ENCODE measurements at places on chromosomes 7 and 10.

DNA sequence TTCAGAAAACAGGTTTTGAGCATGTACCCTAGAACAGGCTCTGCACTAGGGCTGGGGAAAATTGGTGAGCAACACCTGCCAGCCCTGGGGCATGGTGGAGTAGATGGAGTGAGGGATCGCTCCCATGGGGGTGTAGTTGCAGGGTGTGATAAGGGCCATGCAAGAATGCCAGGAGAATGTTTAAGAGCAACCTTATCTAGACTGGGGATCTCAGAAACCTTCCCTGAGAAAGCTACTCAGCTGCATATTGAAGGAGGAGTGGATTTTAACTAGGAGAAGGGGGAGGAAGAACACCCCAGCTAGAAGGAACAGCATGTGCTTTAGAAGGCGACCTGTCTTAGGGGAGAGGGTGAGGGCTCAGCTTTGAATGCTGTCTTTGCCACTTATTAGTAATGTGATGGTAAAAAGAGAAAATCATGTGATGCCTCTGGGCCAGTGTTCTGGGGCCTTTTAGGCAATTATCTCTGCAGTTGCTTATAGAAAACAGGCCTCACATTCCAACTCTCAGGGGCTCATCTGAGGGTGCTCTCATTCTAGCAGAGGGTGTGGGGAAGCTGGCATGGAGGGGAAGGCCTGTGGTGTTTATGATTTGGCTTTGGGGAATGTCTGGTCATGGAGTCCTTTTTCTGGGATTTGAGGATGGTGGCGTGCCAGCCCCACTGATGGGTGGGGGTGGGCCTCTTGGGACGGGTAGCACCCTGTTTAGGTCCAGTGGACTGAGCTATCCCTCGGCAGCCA lies 225.4 kb downstream of the BMPER start:
- no peak for DNase-seq

DNA sequence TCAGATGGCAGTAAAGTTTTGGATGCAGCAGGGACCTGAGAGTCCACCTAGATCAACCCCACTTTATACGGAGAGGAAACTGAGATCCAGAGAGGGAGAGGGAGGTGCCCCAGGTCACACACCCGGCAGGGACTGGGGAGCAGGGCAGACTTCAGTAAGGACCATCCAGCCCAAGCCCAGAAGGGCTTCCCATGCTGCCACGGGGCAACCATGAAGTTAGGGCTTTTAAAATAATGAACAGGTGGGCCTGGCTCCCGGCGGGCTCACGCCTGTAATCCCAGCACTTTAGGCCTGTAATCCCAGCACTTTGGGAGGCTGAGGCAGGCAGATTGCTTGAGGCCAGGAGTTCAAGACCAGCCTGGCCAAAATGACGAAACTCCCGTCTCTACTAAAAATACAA lies 98.5 kb downstream of the HIP1 start:
- no peak for DNase-seq

DNA sequence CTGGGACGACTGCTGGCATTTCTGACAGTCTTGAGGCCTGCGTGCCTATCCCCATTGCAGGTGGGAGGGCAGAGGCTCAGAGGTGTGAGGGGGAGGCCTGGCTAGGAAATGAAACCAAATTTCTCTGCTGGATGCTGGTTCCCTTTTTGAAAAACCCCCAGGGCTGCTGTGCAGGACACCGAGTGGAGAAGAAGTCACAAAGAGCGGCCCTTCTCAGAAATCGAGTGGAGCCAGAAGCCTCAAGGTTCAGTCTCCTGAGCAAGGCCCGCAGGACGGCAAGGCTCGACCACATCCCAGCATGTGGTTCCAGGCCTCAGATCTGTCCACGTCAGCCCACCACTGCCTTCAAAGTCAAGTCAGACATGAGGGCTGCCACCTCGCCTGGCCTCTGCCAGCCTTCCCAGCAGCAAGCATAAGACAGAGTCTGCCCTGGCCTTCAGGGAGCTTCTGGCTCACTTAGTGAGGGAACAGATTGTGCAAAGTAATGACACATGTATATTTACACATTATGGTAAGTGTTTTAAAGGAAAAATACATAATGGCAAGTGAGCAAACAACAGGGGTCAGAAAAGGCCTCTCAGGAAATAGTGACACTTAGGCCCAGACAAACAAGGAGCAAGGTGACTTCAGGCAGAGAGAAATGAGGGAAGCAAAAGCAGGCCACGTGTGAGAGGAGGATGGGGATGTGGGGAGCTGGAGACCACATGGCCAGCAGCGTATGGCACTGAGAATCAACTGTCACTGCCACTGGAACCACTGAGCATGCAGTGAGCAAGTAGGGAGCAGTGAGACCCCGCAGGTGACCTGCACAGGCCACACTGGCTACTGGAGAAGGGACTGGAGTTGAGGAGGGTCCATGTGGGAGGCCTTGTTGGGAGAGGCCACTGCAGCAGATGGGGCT lies 86.7 kb downstream of the ARHGAP22 start:
- no peak for DNase-seq

- no peak for DNase-seq
Observed at GRCh38 chr10:44010873-44011602, 362.4 kb upstream of the ZNF32 start.

GRCh38 chr7:68321076-68321639 lies 1277.1 kb upstream of the AUTS2 start:
- no peak for DNase-seq

DNA sequence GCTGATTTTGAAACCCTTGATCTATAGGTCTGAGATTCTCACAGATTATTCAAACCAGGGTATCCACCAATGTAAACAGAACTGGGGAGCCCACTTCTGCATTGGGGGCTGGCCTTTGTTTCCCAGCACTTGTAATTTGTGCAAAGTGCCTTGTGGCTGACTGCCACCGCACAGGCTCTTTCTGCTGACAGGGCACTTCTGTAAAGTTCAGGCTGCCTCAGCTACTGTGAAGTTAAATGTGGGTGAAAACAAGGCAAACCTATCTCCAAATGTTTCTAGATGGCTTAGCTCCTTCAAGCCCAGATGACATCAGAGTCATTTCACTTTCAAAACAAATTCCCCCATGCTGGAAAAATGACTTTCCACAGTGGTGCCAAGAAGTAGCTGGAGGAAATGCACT lies 54.7 kb downstream of the GRID1 start:
- no peak for DNase-seq

GRCh38 chr10:34889004-34889869 lies 74.1 kb upstream of the PARD3 start:
- no peak for DNase-seq

- DNase-seq = peak; percentile 50
Observed at GRCh38 chr10:130138479-130138866, 2.3 kb downstream of the GLRX3 start.

DNA sequence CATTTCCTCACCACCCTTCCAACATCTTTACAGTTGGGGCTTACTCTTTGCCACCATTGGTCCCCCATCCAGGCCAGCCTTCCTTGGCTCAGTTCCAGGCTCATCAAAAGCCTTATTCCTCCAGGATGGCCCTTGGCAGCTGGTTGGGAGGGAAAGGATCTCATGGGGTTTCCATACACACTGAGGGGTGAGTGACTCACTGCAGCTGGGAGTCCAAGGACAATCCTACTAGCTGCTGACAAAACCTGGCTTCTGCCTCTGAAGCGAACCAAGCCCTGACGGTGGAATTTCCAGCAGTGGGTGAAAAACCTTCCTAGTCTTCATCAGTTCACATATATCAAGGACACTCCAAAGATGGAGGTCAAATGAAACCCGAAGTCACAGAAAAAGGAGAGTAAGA lies 22.9 kb downstream of the CRHR2 start:
- DNase-seq = no peak

Data from hematopoietic multipotent progenitor cell treated with erythropoietin and hydrocortisone succinate and interleukin-3 and kit ligand, for 17 days (in vitro differentiated cells).